ENCODE measurements at places on chromosomes 7 and 10.

DNA sequence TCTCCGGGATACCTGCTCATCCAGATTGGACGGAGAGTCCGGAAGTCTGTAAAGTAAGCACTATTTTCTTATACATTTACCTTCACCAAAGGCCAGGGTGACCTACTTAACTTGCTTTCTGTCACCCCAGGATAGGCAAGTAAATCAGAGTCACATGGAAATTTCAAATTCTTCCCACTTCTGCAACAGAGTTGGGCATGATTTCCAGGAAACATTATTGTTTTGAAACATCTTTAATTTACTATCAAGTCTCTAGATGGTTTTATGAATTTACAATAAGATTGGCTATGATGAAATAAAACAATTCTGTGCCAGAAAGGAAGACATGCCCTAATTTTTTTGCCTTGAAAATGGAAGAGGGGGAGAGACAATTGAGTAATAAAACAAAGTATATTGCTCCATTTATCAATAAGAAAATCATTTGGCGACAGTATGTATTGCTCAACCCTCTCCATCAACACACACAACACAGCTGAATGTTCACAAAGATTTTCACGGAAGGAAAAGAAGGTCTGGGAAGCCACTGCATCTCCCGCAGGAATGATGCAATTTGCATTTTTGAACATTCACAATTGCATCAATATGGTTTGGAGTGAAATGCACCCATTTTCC, 702.8 kb downstream of the PARD3 start:
- no peak for DNase-seq

DNA sequence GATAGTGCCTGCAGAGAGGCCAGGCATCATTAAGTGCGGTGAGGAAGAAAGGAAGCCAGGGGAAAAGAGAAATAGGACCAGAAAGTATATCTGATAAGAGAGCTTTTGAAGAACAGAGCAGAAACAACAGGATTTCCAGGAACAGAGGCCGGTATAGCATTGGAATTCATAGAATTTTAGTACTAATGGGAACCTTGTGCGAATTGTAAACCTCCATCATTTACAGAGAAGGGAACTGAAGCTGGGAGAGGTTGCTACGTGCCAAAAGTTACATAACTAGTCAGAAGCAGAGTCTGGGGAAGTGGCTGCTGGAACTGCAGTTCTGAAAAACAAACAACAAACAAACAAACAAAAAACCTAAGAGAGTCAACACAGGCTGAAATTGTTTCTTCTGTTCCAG, 5.4 kb upstream of the ZMYND11 start:
- DNase-seq = no peak

- DNase-seq = no peak
These were observed 561 bp downstream of the SHTN1 start for GRCh38 chr10:117004227-117005025.

- DNase-seq = no peak
These were observed 74.3 kb upstream of the DKK1 start for GRCh38 chr10:52239771-52240170.

DNA sequence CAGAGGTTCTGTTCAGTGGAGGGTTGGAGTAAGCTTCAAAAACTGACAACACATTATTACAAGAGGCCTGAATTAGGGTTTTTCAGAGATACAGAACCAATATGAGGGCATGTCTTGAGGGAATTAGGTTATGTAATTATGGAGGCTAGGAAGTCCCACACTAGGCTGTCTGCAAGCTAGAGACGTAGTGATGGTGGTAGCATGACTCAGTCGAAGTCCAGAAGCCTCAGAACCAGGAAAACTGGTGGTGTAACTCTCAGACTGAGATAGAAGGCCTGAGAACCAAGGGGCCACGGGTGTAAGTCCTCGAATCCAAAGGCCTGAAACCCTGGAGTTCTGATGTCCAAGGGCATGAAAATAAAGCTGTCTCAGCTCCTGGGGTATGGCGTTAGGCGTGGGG, 35.6 kb downstream of the ZNF518A start:
- no peak for DNase-seq

- no peak for DNase-seq
These were observed 789.9 kb upstream of the IGFBP3 start for GRCh38 chr7:46710927-46711326.

DNA sequence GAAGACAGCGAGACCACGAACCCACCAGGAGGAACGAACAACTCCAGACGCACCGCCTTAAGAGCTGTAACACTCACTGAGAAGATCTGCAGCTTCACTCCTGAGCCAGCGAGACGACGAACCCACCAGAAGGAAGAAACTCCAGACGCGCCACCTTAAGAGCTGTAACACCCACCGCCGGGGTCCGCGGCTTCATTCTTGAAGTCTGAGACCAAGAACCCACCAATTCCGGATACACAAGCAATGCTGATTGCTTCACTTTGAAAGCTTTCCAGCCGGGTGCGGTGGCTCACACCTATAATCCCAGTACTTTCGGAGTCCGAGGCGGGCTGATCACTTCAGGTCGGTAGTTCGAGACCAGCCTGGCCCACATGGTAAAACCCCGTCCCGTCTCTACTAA, 177.2 kb upstream of the MYO3A start:
- no peak for DNase-seq

GRCh38 chr7:155292680-155293226, 4.9 kb upstream of the INSIG1 start:
- no peak for DNase-seq

DNA sequence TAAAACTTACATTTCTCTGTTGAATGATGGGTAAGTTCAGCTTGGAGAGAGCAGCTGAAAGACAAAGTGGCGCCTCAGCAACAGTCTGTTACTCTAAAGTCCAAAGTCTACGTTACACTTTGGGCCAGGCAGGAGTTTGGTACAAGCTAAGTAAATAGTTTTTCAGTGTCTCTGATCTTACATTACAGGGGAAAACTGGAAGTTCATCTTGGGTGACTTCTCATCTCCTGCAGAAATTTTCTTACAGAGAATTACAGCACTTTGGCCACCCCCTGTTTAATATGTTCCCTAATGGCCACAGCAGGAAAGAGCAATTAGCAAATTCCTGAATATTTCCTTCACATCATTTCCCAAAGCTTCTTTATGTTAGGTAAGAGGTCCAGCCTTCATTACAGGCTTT, 67.1 kb downstream of the ABCC2 start:
- no peak for DNase-seq

GRCh38 chr7:149670288-149670687, 103.1 kb downstream of the ZNF467 start:
- peak; percentile 18 for DNase-seq

DNA sequence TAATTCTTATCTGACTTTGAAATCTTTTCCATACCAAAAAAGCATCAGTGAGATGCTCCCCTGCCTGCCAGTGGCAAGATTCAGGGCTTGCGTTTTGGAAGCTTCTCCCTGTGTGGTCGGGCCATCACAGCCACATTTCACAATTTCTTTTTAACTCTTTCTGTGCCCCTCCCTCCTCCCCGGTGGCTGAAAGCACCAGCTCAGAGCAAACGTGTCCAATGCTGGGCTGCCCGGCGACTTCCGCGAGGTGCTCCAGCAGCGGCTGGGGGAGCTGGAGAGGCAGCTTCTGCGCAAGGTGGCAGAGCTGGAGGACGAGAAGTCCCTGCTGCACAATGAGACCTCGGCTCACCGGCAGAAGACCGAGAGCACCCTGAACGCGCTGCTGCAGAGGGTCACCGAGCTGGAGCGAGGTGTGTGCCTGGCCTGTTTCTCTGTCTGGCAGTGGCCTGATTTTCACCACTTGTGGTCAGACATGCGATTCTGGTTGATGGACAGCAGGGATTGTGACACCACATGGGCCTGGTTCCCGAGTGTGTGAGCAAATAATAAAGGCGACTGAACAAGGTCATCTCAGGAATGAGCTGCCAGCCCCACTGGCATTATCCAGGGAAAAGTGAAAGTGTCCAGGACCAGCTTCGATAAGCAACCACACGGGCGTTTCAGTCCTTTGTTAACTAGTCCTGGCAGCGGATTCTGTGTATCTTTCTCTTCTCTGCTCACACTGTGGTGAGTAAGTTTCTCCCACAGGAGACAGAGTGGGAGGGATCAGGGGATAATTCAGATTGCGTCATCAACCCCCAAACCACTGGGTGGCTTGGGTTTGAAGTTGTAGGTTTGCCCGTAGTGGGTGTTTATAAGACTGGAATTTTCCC, 2.6 kb downstream of the NPTX2 start:
- DNase-seq = no peak

DNA sequence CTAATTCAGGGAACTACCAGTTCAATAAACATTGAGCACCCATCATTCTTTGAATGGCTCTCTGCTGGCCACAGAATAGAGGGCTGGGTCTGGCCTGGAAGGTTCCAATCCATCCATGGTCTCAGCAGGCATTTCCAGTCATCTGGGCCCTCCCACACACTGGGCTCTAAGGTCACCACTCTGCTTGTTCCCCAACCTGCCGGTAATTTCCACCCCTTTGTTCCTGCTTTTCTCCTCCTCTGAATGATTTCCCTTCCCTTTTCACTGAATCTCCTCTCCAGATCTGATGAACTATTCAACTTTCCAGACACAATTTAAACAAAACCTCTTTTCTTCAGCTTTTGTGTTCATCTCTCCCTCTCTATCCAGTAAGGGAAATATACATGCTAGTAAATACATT, 2.6 kb downstream of the BZW2 start:
- no peak for DNase-seq

DNA sequence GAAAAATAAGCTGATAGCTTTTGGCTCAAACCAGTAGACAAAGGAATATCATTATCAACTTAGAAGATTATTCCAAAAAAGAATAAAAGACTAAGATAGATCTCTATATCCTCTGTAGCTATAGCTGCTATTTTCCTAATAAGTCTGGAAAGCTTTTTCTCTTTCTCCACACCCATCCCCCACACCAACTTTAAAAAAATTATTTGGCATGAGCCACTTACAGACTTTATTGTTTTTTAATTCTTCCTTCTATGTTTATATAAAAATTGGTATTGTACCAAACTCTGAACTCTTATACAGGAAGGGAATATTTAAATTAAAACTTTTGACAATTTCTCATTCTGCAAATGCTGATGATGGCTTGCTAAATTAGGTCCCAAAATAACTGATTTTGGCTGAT, 142.7 kb downstream of the RNF133 start:
- no peak for DNase-seq

DNA sequence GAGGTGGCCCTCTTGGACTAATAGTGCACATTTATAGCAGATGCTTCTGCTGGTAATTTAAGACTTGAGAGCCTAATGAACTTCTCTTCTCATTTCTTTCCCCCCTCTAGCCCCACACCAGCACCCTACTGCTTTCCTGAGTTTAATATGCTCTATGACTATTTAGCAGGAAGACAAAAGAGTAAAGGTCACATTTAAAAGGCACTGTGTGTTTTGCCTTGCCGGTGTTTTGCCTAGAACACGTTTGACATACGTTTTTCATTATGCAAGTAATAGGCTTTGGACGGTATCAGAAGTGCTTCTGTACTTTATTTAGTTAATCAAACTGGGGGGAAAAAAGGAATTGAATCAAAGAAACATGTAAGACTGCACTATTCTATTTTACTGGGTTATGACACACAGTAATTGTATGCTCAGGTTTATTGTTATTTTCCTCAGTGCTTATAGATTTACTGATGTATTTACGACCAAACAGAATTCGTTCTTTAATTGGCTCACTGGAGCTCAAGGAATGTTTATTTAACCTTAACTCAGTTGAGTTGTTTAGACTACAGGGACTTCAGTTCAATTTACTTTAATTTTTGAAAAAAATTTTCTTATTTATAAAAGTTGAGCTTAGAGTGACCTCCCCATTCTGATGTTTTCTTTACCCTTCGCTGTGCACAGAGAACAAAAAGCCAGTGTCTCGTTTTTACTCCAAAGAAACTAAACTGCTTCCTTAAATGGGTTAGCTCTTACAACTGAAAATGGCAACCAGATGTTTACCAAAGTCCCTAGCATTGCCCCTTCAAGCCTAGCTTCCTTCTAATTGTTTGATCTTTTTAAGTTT, 35.4 kb downstream of the CPED1 start:
- DNase-seq = no peak

GRCh38 chr7:38748056-38748610, 117.0 kb upstream of the AMPH start:
- DNase-seq = no peak

DNA sequence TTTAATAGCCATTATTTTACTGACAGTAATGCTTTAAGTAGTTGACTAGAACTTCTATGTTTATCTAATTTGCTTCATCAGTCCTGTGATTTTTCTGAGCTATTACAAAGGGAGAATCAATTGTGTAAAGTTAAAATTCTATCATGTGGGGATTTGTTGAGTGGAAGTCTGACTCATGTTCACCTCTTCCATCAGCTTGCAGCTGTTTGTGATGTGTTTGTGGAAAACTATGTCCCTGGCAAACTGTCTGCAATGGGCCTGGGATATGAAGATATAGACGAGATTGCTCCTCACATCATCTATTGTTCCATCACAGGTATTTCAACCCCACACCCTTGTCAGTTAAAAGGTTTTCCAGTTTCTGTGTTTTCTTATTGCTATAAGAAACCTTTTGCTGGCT, 59.9 kb downstream of the SUGCT start:
- no peak for DNase-seq

DNA sequence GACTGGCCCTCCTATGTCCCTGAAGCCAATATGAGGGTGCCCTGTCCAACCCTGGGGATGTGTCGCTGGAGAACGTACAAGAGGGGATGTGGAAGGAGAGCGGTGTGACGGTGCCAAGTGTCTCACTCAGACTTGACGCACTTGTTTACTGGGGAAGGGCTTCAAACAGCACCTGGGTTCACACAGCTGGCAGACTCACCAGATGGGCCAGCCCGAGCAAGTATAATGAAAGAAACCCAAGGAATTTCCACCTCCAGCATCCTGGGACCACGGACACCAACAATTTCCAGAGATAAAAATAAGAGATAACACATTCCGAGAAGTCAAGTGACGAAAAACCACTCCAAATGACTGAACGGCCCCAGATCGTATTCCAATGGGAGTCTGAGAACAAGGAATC, 5.3 kb downstream of the ATP5MF start:
- no peak for DNase-seq

- DNase-seq = no peak
These were observed 343.7 kb downstream of the WDR11 start for GRCh38 chr10:121194696-121195523.

- DNase-seq = no peak
These were observed 5.0 kb upstream of the MSMB start for GRCh38 chr10:46050941-46051623.

- no peak for DNase-seq
These were observed 131.5 kb upstream of the CTBP2 start for GRCh38 chr10:125291836-125292235.

GRCh38 chr7:80646083-80646865, 7.8 kb downstream of the CD36 start:
- DNase-seq = no peak

DNA sequence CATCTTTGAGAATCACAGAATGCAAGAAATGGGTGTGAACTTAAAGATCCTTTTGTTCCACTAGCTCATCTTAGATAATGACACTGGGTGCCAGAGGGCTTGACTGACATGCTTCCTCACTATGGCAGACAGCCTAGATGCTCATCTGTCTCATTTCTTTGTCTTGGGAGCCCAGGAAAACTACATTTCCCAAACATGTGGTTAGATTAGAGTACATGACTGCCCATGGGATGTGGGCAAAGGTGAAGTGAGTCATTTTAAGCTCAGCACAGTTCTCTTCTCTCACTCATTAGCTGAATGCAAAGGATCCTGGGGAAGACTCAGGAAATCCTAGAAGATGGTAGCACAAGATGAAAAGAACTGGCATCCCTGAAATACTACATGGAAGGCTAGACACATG, 32.5 kb upstream of the TBX20 start:
- no peak for DNase-seq

Measured in smooth muscle cell of the brain vasculature (primary cell).